ENCODE measurements at places on chromosomes 6 and 20.
A peak's percentile ranks its signal among the peaks of the same experiment; 100 is the strongest.

- no peak for DNase-seq
Measured at GRCh38 chr20:62961310-62961783, 8.8 kb downstream of the SLC17A9 start.

GRCh38 chr6:41914343-41914742 is 6.6 kb downstream of the MED20 start:
- DNase-seq, result no peak

- no peak for DNase-seq
Measured at GRCh38 chr6:19301980-19302379, 535.2 kb upstream of the ID4 start.

DNA sequence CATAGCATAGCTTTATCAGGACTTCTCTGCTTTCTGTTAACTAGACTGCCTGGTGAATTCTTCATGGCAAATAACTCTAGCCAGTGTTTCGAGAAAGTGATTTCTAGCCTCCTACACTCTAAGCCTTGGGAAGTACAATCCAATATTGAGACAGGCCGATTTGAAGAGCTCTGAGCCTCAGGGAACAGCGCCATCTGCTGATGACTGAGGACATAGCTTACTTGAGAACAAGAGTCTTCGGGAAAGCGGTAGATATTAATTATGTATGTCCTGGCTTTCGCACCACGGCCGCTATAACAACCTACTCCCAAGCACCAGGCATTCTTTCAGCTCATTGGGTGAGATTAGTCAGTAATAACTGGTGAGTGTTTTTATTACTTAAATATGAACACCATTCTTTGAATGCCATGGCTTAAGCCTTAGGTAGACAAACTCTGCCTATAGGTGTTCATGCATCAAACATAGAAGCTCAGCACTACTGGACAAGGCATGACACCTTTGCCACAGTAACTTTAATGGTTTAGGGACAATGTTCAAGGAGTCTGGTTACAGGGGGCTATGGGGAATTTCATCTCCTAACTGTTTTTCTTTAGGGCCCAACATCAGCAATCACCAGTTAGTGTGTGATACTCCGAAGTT is 518.6 kb downstream of the BMP2 start:
- no peak for DNase-seq

DNA sequence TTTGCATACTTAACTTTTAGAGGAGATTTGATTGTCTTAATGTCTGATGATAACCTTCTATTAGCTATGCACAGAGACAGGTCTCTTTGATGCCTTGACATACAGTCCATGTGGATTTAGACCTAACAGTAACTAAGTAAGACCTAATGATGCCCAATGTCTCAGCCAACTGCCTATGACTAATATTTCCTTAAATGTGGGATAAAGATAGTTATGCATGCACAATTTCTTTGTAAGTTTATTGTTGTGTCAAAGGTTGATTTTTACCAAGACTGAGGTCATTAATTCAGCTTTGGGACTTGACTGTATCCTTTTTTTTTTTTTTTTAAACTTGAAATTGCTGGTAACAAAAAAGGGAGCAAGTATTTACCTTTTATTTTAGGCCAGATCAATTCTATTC is 450.0 kb downstream of the HAO1 start:
- no peak for DNase-seq

GRCh38 chr20:10632721-10633509 is 40.9 kb downstream of the JAG1 start:
- DNase-seq, result no peak

DNA sequence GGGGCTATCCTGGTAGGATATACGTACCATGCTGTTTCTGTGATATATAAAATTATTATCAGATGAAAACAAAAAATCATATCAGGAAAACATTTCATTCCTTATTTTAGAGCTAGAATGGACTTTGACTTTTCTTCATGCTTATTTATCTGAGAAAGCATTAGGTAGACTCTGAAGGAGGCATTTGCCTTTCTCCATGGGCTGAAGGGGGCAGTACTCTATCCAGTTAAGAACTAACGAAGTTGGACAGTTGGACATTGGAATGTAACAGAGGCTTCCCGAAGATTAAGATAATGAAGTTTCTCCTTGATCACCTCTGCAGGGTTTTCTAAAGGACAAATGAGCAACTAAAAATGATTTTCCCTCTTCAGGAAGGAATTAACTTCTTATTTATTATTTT is 233.9 kb downstream of the SAMD5 start:
- DNase-seq, result no peak

- DNase-seq, result no peak
Measured at GRCh38 chr6:1923449-1923848, 313.7 kb downstream of the FOXC1 start.

GRCh38 chr6:138194287-138194686 is 24.0 kb downstream of the PBOV1 start:
- no peak for DNase-seq

DNA sequence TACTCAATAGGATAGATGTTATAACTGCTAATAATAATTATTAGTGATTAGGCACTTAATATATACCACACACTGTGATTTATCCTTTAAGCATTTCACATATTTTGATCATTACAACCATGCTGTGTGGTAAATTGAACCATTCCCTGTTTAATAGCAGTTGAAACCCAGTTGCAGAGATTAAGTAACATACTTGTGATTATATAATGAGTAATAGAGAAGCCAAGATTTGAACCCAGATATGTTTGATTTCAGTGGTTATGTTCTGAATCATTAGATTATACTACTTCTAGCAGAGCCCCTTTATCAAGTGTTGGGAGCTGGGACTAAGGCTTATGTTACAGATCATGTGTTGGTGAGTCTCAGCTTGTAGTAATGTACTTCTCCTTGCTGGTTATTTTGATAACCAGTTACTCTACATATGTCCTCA is 44.1 kb downstream of the STK4 start:
- no peak for DNase-seq

DNA sequence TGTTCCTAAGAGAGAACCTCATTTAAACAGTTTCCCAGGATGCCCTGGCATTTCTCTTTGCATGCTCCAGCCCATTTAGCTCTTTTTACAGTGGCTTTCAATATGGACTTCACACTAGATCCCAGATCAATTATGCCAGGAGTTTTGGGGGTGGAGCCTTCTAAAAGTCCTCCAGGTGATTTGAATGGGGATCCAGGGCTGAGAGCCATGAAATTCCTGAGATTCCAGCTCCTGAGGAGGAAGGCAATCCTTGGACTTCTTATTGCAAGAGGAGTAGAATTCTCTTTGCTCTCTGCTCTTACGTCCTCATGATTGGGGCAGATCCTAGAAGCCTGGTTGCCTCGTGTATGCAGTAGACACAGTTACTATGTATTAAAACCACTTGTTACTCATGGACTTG is 184.2 kb downstream of the DHX35 start:
- DNase-seq, result no peak

DNA sequence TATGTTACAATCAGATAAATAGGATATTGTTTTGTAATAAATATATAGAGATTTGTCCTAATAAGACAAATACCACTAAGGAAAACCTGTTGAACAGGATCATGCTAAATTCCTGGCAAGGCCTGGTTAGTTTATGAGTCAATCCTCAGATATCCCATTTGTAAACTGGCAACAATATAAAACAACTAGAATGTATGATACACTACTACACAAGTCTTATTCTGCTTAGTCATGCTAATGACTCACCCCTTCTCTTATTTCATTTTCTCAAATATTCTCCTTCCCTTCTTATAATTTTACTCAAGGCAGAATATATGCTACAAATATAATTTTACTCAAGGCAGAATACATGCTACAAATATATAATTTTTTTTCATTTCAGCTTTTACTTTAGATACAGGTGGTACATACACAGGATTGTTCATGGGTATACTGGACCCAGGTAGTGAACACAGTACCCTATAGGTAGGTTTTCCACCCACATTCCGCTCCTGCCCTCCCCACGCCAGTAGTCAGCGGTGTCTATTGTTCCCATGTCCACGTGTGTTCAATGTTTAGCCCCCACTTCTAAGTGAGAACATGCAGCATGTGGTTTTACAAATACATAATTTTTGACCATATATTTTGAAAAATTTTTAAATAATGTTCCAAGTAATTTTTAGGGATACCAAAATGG is 6.3 kb downstream of the OSER1 start:
- no peak for DNase-seq

DNA sequence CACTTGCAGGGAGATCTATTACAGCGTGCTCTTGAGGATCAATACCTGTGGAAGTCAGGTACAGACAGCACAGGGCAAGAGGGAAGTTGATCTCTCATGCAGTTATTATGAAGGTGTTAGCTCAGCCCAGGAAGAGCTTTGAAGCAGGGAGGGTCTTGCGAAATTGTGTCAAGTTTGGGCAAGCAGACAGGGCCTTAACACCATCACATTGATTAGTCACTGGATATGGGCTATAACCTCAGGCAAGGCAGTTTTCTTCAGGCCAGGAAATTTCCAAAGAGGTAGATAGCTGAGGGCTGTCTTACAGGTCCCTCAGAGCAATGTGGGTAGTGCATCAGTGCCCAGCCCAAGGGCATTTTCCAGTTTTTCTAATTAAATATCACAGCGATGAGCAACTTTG is 643.8 kb downstream of the DHX35 start:
- DNase-seq, result no peak

DNA sequence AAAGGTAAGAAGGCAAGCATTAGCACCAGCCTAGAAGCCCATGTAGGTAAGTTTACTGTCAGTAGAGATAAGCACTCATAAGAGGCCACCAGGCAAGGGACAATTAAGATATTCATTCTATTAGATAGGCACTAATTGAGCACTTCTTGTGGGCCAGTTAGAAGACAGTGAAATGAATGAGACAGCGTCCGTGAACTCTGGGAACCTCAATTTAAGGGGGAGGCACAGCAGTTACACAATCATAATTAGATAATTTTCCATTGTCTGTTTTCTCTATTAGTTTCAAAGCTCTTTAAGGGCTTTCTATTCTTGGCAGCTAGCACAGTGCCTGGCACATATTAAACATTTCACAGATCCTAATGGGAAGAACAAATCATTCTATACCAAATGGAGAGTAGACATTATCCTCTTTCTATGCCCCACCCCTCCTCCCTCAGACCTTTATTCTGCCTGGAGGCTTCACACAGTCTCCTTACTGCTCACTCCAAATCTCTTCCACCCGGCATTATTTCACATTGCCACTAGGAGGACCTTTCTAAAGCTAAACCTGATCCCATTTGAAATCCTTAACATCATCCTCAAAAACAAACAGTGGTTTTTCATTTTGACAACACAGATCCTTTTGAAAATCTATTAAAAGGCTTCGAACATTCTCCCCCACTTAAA is 529.6 kb downstream of the ADGRB3 start:
- no peak for DNase-seq

DNA sequence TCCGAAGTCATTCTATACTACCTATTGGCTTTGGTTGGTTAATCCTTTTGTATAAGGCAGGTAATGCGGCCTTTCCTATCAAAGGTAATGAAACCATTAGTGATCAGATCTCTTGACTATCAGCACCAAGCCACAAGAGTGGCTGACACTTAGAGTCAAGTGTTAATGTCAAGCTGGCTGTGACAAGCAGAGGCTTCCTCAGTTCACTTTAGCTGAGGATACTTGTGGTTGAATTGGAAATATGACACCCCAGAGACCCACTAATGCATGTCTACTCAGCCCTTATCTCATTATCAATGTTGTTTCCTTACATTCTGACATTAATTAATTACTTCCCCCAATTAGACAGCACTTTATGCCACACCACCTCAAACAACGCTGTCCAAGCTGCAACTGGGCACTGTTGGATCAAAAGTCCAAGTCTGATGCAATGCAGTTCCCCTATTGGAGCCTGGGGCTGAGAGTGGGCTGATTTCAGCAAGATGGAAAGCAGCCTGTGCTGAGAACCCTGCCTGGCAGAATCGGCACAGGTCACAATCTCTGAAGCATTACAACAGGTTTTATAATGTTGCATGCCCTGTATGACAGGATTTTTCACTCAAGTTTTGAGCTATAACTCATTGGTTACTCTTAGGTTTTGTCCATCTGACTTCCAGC is 273.5 kb downstream of the COL12A1 start:
- no peak for DNase-seq

- DNase-seq, result no peak
Measured at GRCh38 chr20:34536798-34537394, 20.7 kb downstream of the DYNLRB1 start.

DNA sequence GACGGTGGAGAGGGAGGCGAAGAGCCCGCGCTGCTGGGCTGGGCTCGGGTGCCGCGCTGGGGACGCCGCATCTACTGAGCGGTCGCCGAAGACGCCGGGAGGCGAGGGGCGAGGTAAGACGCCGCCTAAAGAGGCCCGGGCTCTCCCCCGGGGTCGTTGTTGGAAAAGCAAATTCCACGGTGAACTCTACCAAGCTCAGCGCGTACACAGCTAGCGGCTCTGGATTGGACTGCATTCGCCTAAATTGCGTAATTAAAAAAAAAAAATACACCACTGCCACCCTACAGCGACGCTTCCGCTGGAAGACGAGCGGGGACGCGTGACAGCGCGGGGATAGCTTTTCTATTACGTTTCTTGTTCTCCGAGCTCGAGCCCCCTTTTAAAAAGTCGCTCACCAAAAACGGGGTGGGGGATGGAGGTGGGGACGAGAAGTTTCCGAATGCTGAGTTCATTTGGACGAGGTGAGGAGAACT is 92.0 kb upstream of the PRDM1 start:
- peak; percentile 30 for DNase-seq
